ENCODE measurements at places on chromosomes 5 and 9.

DNA sequence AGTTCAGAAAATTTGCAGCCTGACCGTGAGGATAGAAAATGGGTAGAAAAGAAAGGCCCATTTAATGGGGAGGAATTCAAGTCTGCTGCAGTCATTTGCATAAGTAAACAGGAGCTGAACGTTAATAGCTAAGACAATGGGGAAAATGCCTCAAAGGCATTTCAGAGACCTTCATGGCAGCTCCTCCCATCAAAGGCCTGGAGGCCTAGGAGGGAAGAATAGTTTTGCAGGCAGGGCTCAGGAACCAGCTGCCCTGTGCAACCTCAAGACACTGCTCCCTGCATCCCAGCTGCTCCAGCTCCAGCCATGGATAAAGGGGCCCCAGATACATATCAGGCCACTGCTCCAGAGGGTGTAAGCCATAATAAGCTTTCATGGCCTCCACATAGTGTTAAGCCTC lies 32.2 kb upstream of the CDH18 start:
- no peak for DNase-seq

GRCh38 chr9:91114450-91114849 lies 247.3 kb downstream of the AUH start:
- DNase-seq, result no peak

DNA sequence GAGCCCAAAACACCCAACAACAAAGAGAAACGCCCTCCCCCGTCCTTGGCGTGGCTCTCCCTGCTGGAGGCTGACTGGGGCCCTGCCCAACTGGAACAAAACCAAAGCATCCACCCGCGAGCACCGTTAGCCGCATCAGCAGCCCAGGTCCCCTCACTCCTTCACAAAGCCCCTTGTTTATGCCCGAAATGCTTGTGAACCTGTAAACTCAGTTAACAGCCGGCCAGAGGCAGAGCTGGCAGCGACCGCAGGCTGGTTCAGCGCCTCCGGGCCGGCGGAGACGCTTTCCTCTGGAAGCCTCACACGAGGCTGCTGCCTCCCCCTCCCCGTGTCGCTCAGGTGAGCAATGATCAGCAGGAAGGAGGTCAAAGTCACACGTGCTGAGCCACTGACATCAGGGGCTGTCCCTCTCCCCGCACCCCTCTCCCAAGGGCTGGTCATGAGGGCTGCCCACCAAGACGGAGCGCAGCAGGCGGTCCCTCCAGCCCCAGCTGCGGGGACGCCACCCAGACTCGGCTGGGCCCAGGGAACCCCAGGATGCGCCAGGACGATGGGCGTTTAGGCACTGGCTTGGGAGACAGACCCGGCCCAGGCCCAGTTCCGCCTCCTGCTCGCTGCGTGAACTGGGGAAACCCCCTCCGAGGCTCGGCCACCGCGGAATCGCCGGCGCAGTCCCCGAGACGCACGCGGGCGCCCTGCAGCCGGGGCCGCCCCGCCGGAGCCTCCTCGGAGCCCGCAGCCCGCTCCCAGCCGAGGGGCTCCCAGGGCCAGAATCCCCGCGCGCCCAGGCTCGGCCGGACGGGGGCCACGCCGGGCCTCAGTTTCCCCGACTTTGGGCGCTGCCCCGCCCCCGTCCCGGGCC lies 563 bp downstream of the SNAPC4 start:
- peak; percentile 34 for DNase-seq

DNA sequence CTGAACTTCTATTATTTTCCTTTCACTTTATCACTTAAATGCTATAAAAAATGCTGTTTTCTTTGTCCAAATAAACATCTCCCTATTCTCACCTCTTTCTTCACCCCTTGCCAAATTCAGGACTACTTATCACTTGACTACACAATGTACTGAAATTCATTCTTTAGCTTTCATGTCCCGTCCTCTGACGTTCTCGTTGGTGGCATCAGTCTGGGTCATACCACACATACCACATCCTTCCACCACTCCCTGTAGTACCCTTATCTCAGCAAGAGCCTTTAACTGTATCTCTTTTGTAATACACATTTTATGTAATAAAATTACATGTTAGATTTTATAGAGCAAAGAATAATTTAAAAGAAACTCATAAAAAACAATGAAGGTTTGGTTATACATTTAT lies 231.1 kb upstream of the PAPPA start:
- no peak for DNase-seq

GRCh38 chr5:27034565-27034964 lies 3.8 kb downstream of the CDH9 start:
- no peak for DNase-seq

DNA sequence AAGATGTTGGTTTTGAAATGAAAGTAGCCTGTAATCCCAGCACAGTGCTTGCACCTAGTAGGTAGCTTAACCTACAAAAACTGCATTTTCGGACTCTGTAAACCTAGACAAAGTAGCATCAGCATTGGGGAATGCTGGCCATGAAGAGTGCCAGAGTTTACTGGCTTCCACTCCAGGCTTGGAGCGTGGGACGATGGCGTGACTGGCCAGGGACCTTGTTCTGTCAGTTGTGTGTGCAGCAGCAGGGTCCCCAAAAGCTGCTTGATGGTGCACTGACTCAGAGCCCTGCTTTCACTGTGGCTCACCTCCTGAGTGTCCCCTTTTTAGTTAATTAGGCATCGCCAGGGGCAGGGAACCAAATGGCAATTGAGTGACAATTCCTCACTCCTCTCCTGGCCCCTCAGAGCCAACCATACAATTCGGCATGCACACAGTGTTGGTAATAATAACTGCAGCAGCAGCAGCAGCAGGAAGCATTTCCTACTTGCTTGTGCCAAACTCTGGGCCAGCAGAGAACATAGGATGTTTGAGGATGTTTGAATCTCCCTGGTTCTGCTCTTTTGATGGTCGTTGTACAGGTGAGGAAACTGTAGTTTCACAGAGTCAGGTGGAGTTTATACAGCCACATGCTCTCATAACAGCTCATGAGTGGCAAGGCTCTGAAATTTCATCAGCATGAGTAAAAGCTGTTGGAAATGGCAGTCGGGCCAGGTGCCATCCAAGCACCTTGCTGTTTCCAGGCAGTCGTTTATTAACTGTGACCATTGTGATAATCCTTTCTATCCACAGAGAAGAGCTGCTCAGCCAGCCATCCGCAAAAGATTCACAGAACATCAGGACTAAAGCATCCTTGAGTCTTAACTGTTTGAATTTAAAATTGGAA lies 4.2 kb downstream of the UBE2QL1 start:
- no peak for DNase-seq

DNA sequence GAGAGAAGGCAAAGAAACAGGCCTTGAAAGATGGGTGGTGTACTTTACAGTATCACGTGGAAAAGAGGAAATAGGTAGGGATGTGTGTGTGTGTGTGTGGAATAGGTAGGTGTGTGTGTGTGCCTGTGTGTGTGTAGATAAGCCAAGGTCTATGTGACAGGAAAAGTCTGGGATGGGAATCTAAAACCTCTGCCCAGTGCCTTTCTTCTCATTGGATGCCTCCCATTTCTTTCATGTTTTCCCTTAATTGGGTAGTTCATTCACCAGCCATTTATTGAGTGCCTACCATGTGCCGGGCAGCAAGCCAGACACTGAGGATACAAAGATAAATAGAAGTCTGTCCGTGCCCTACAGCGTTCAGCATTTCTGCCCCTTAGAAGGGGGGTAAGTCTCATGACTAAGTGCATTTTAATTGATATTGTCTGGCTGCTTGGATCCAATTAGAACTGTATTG lies 1.0 kb downstream of the URM1 start:
- no peak for DNase-seq

- DNase-seq, result no peak
Measured at GRCh38 chr5:122965111-122965510, 71.4 kb downstream of the PPIC start.

- no peak for DNase-seq
Measured at GRCh38 chr5:87899208-87899661, 369.4 kb downstream of the TMEM161B start.

GRCh38 chr5:141603923-141604717 lies 14.7 kb downstream of the DIAPH1 start:
- DNase-seq, result no peak

- no peak for DNase-seq
Measured at GRCh38 chr9:7241694-7242093, 483.9 kb downstream of the KDM4C start.

GRCh38 chr5:67221487-67222242 lies 25.1 kb upstream of the CD180 start:
- no peak for DNase-seq

GRCh38 chr9:113665064-113665463 lies 201.5 kb downstream of the RGS3 start:
- no peak for DNase-seq

GRCh38 chr9:133822430-133823065 lies 84.4 kb upstream of the SARDH start:
- DNase-seq, result no peak

Measured in NCI-H146 (cell line).